ENCODE measurements at places on chromosomes 4 and X.
A peak's percentile ranks its signal among the peaks of the same experiment; 100 is the strongest.

DNA sequence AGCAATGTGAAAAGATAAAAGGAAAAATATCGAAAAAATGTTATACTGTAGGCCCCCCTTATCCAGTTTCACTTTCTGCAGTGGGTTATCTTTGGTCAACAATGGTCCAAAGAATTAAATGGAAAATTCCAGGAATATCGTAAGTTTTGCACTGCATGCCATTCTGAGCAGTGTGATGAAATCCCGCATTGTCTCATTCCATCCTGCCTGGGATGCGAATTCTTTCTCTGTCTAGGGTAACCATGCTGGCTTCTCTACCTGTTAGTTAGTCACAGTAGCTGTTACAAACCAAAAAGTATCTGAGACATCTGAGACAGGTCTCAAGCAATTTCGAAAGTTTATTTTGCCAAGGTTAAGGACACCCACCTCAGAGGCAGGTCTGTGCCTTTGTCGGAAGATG lies 170.3 kb downstream of the COX18 start:
- no peak for DNase-seq

DNA sequence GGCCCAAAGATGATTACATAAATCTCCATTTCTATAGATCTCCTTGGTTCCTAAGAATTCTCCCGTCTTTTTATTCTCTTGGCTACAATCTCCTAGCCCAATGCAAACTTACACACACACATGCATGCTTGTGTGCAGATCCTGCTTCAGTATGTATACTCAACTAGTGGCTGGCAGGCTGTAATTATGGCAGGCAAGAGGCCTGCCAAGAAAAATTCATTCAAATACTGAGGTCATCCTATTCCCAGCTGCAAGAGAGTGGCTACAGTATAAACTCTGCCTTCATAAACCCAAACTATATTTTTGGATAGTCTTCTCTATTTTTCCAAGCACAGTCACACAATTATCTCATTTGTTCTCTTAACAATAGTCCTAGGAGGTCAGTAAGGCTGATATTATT lies 95.2 kb downstream of the SHROOM4 start:
- DNase-seq: no peak

DNA sequence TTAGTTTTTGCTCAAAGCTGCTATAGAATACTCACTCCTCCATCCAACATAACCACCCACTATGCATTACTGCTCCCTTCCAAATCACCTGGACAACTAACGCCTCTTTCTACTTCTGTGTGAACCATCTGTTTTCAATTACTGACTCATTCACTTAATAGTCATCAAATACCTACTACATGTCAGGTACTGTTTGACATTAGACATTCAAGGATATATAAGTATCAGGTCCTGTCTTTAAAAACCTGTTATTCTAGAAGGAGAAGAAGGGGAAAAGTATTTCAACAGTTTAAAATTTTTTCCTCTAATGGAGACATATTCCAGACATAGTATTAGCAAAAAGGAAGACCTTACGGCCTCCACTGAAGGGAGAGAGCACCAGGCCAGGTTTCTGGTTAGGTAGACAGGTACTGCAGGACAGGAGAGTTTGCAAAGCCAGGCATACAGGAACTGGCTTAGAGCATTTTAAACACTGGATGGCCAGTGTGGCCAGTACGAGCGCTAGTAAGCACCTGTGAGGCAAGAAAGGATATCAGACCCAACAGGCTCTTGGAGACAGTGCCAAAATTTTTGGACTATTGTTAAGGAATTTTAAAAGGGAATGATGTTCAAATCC lies 39.0 kb downstream of the SH3RF1 start:
- no peak for DNase-seq

GRCh38 chr4:108051343-108051742 lies 61.7 kb downstream of the HADH start:
- DNase-seq: no peak

- no peak for DNase-seq
Measured at GRCh38 chr4:139163806-139164206, 13.2 kb downstream of the ELF2 start.

- DNase-seq: no peak
Measured at GRCh38 chr4:151792530-151792929, 31.7 kb upstream of the GATB start.

- no peak for DNase-seq
Measured at GRCh38 chr4:59455751-59456150, 1744.4 kb upstream of the ADGRL3 start.

- peak; percentile 49 for DNase-seq
Measured at GRCh38 chrX:13666836-13667235, 13.9 kb downstream of the TCEANC start.

GRCh38 chr4:74890341-74890740 lies 42.6 kb upstream of the PARM1 start:
- DNase-seq: no peak

GRCh38 chrX:24412637-24413363 lies 52.3 kb upstream of the PDK3 start:
- DNase-seq: no peak

DNA sequence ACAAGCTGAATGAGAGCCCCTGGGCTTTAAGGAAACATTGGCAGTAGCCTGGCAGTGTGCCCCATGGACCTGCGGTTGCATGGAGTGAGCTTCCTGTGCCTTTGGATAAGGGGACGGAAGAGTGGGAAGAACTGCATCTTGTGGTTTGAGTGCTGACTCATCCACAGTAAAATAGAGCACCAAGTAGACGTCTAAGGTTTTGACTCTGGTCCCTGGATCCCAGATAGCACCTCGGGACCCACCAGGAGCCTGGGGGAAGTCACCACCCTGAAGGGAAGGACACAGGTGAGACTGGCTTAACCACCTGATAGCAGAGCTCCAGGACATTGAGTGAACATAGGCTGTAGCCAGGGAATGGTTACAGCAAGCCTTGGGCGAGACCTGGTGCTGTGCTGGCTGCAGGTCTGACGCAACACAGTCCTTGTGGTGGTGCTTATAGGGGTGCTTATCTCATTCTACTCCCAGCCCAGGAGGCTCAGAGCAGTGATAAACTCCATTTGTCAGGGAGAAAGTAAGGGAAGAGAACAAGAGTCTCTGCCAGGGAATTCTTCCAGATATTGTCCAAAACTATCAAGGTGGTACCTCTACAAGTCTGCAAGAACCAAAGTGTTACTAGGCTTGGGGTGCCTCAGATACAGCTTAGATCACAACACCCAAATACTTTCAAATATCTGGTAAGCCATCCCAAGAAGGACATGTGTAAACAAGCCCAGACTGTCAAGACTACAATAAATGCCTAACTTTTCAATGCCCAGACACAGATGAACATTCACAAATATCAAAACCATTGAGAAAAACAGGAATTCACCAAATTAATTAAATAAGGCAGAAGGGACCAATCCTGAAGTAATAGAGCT lies 123.6 kb upstream of the TET2 start:
- no peak for DNase-seq

GRCh38 chr4:112199041-112199440 lies 32.5 kb upstream of the AP1AR start:
- DNase-seq: no peak

DNA sequence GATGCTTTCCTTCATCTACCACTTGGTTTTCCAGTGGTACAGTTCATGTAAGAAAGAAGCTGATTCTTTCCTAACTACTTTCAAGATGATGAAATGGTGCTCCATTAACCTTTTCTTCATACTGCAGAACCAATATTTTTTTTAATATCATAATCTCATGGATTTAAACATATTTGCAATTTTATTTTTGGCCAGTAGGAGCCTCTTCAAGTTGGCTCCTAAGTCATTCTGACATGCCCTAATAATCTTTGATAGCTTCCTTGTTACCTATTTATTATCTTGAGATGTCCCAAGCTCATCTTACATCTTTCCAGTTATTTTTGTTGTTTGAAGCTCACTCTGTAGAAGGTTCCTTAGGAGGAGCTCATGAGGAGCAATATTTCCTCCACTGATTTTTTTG lies 170.2 kb downstream of the APBB2 start:
- no peak for DNase-seq

DNA sequence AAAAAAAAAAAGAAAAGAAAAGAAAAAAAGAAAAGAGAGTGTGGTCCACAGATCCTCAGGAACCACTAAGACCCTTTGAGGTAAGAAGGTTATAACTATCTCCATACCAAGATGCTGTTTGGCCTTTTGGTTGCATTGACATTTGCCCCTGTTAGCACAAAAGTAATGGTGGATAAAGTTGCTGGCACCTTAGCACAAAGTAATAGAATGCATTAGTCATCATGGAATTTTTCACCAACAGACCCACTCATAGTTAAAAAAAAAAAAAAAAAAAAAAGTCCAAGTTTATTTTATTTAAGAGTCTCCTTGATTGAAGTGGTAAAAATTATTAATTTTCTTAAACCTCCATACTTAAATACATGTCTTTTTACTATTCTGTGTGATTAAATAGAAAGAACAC lies 78.4 kb upstream of the RBPJ start:
- no peak for DNase-seq

- DNase-seq: no peak
Measured at GRCh38 chr4:16443504-16444088, 217.3 kb upstream of the TAPT1 start.

DNA sequence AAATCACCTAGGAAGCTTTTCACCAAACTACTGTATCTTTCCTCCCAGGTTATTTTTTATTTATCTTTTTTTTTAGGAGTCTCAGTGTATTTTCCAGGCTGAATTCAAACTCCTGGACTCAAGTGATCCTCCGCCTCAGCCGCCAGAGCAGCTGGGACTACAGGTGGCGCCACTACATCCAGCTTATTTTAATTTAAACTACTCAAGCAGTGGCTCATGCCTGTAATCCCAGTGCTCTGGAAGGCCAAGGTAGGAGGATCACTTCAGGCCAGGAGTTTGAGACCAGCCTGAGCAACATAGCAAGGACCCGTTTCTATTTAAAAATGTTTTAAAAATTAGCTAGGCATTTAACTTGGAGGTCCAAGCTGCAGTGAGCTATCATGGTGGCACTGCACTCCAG lies 37.8 kb downstream of the LEF1 start:
- no peak for DNase-seq

DNA sequence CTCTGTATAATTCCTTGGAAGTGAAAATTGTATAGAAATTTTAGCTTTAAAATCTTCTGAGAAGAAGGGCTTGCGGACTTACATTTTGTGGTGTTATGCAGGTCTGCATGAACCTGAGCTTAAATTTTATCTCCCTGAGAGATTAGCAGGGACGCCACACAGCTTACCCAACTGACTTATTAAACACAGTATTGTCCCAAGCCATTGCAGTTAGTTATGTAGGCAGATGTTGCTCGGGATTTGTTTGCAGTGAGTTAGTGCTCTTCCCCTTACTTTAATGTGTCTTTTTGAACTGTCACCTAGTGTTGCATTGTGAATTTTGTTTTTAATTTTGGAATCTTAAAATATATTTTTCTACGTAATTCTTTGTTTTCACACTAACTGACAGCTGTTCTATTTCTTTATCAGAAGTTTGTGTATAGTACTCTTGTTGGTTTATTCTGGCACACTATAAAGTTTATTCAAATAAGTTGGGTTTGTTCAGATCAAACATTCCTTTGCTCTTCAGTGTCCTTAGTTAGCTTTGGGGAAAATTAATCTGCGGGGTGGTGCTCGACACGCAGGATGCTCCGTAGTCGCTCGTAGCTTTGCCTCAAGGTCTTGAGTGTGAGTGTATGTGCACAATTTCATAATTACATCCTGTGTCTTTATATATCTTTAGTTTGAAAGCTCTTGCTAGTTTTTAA lies 145.4 kb downstream of the STIM2 start:
- DNase-seq: no peak

- peak; percentile 43 for DNase-seq
Measured at GRCh38 chrX:19904778-19905367, 17.5 kb upstream of the SH3KBP1 start.

DNA sequence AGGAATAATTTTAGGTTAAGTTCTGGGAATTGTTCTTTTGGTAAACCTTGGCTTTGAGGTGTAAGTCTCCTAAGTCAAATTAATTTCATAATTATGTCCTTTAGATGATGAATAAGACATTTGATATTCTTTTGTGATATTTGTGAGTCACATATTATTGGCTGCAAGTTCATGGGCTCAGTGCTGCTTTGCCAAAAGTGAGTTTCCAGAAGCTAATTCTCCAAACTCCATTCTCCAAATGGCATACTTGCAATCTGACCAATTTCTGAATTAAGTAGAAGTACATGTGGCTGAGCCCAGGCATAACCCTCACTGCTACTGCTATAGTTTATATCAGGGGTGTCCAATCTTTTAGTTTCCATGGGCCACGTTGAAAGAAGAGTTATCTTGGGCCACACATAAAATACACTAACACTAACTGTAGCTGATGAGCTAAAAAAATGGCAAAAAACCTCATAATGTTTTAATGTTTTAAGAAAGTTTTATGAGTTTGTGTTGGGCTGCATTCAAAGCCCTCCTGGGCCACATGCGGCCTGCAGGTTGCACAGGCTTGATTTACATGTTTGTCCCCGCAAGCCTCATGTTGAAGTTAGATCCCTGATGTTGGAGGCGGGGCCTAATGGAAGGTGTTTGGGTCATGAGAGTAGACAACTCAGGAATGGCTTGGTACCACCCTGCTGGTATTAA lies 196.1 kb downstream of the ZNF330 start:
- no peak for DNase-seq

- DNase-seq: peak; percentile 78
Measured at GRCh38 chr4:82380344-82380743, 6.6 kb upstream of the HNRNPD start.

DNA sequence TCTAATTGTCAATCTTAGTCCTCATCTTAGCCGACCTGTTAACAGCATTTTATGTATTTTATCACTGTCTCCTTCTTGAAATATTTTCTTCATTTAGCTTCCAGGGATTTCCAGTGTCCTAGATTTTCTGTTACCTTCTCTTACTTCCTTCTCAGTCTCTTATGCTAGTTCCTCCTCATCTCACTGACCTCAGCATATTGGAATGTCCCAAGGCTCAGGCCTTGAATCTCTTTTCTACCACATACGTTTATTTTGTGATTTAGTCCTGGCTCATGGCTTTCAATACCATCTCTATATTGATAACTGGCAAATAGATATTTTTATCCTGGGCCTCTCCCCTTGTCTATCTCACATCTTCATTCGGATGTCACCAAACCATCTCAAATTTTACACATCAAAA lies 61.1 kb downstream of the IQCM start:
- no peak for DNase-seq

DNA sequence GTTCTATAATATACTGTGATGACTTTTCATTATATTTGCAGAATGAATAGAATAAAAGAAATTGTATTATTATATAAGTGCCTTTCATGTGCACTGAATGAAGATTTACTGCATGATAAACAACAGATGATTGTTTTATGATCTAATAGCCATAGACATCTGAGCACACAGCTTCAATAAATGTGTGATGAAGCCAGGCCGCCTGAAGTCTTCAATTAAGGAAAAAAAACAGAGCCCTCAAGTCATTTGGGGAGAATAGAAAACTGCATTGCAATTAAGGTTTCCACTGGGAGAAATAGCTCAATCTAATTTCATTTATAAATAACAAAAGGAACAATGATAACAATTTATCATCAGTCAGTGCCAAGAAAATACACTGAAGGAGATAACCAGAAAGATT lies 955.2 kb downstream of the FSTL5 start:
- no peak for DNase-seq
